Cardiac septum (tissue), 1 donor: ENCODE measurements at places on chromosomes 16 and 17.

DNA sequence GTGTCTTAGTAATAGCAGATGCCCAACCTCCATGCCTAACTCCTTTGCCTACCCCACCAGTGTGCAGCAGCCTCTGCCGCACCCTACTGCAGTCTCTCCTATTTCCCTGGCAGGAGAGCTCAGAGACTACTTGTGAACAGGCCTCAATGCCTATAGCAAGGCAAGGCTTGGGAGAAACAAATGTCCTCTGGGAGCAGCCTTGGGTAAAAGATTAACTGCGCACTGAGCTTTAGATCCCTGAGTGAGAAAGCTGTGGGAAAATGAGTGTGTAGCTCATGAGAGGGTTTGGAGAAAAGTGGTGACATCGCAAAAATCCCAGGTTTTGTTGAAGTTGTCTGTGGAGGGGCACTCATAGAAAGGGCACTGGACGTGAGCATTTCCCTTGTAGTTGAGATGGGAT lies 335.8 kb downstream of the WWOX start:
- DNase-seq: no peak

GRCh38 chr16:228852-229730 lies at the start of gene LUC7L:
Gene LUC7L, minus strand, starts transcription at chr16:229449. Its CDS starts 110 bp downstream, at chr16:229339.
- peak; percentile 95 for DNase-seq

- no peak for DNase-seq
These were observed 64.9 kb downstream of the COPRS start for GRCh38 chr17:31794111-31794510.

DNA sequence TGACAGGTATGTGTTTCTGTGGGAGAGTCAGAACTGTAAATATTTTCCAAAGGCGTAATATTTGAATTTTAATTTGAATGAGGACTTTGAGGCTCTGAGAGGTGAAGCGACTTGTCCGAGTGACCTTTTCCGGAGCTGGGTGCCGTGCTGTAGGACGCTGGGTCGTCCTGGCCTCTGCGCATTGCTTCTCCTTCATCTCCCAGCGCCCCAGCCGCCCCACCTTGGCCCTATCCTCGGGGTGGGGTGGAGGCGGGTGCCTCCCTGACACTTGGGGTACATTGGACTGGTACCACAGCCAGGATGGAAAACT lies 147.8 kb downstream of the SPECC1 start:
- DNase-seq: no peak

- DNase-seq: no peak
These were observed 79.8 kb downstream of the JPH3 start for GRCh38 chr16:87681981-87682570.

- DNase-seq: no peak
These were observed 24.4 kb downstream of the ABCC12 start for GRCh38 chr16:48131201-48131935.

DNA sequence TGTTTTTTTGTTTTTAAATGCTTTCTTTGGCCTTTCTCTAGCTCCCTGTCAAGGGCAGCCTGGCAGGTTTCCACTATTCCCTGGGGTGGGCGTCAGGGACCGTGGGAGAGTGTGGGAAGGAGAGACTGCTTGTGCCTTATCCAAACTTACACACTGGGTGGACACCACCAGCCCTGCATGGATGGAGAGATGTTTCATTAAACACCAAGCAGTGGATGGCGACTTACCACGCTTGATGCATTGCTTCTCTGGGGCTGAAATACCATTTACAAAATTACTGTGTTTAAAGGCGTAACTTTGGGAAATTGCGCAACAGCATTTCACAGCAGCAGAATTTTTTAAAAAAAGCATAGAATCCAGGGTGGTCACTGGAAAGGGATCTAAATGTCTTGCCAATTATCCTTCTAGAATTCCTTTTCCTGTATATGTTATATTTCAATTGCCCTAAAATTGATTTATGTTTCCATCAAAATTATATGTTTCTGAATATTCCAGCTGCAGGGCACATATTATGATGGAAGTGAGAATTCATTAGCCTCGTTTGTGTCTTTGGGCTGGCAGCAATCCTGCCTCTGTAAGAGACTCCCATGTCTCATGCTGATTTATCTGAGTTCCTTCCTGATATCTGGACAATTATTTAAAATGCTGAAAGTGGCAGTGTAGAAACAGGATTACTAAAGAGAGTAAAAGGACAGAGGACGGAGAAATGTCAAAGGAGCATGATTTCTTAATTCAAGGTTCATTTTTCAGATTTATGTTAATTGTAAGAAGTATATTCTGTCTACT lies 247.3 kb downstream of the GRIN2A start:
- DNase-seq: no peak

DNA sequence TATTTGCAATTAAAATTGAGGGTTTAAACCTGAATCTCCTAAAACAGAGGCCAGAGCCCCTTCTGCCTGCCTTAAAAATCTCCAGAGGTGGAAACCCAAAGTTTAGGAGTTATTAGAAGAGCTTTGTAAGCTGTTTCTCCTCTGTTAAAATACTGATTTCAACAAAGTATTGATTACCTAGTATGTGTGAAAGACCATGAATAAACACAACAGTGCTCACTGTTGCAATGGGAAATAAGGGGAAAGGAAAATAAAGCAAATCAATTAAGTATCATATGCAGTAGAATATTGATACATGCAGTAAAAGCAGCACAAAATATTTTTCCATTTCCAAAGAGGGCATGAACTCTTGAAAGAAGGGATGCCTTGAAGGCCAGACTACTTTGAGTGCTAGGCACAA lies 14.7 kb downstream of the CDR2 start:
- DNase-seq: no peak

- no peak for DNase-seq
These were observed 402.1 kb downstream of the UTP18 start for GRCh38 chr17:51662204-51663056.

DNA sequence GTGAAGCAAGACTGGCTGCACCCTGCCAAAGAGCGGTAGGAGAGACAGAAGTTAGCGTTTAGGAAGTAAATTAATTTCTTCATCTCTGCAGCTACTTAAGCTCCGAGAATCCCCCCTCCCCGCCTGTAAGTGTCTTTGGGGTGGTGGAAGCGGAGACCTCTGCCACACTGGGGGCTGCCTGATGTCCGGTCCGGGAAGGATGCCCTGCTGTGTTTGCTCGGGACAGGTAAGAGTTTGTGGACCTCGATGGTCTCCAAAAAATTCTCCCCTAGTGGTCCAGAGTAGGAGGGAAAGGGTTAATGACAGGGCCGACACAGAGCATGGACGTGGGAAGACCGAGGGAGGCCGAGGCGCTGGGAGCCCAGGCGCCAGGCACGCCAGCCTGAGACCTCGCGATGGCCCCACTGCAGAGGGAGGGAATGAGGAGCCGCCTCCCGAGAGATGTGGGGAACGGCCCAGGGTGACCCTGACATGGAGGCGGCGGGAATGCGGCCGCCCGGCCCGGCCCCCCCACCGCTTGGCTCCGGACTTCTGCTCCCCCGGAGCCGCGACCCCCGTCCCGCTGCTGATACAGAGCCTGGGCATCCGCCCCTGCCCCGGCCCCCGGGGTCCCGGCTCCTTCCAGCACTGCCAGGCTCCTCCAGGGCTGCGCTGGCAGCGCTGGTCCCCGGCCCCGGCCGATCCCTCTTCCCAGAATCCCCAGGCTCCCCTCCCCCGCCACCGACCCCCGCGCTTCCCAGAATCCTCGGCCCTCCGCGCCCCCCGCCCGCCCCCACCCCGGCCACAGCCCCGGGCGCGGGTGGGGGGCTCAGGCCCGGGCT lies 680 bp downstream of the ZNF629 start:
- no peak for DNase-seq

- no peak for DNase-seq
These were observed 117.3 kb upstream of the CORO6 start for GRCh38 chr17:29740017-29740416.
